ENCODE measurements at places on chromosomes 3 and 15. TPM values are rescaled to one million over a fixed set of nuclear protein-coding genes. Genes with fewer than 3 reads are reported as not detected.
A peak's percentile ranks its signal among the peaks of the same experiment; 100 is the strongest.

DNA sequence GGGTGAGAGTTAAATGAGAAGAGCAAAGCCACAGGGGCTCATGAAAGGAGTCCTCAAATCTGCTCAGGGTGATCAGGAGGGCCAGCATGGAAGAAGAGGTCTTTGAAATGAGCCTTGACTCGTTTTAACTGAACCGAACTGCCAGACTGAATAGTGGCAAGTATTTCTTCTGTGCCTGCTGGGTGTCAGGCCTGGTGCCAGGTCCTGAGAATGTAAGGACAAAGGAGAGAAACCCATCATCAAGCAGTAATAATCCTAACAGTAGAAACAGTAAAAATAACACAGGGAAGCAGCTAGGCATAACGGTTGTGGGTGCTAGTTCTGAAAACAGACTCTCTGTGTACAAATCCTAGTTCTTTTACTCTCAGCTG lies 40.4 kb upstream of the SMAD3 start:
- no peak for DNase-seq

DNA sequence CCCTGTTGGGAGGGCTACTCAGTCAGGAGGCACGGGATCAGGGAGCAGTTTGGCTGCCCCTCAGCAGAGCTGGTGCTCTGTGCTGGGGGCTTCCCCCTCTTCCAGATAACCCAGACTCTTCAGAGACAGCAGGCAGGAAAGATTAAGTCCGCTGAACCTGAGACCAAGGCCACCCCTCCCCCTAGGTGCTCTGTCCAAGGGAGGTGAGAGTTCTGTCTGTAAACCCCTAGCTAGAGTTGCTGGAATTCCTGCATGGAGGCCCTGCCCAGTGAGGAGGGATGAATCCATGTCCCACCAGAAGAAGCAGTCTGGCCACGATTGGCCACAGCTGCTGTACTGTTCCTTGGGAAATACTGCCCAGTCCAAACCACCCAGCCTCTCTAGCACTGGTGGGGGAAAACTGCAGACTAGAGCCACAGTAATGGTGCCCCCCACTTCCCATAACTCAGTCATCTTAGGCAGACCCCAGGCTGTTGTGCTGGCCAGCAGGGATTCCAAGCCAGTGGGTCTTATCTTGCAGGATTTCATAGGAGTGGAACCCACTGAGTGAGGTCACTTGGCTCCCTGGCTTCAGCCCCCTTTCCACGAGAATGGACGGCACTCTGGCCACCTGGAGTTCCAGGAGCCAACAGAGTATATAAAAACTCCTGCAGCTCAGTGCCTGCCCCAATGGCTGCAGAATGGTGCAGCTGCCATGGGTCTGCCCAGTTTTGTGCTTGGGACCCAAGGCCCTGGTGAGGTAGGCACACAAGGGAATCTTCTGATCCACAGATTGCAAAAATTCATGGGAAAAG lies 42.9 kb downstream of the NPAP1 start:
- DNase-seq = no peak

TSPAN3 gene
- 140 TPM for total RNA-seq

DNA sequence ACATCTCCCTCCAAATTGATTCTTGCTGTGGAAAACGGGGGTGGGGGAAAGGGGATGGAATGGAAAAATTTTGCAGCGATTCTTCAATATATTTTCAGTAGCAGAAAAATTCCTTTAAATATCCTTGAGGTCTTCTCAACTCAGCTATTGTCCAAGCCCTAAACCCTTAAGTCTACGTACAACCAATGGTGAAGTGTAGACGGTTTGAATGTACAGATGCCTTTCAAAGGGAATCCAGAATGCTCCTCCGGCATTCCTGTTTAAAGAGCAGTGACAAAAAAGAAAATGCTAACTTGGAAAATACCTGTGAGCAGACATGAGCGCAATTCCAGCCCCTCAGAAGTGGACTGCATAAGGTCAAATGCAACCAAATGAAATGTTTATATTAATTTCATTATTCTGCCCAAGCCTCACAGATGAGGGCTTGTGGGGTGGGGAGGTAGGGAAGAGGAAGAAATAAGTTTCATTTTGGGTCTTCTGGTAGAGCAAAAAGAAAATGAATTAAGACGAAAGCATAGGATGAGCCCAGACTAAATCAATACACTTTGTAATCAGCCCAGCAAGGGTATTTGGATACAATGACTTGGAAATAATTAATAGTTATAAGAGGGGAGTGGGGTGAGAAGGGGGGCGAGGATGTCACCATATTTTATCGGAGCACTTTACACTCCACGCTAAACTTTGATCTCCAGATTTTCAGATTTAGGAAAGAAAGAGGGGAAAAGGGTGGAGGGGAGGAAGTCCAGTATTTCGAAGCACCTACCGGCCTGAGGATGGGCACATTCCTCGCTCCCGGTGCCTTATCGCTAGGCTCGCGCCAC lies 2.7 kb downstream of the FOXP1 start:
- no peak for DNase-seq

EFHB gene
- total RNA-seq = 0.30 TPM

DNA sequence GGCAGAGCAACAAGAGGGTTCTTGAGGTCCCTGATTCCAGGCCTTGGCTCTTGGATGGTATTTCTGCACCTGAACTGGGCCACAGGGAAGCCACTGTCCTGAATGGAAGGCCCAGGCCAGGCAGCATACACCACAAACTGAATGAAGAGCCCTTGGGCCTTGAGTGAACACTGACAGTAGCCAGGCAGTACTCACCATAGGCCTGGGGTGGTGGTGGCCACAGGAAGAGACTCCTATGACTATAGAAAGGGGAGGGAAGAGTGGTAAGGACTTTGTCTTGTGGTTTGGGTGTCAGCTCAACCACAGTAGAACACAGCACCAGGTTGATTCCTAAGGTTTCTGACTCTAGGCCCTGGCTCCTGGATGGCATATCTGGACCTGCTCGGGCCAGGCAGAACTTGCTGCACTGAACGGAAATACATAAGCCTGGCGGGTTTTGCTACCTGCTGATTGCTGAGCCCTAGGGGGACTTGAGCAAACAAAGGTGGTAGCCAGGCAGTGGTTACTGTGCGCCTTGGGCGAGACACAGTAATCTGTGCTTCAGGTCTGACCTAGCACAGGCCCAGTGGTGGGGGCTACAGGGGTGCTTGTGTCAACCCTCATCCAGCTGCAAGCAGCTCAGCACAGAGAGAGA lies 241.4 kb downstream of the ISL2 start:
- no peak for DNase-seq

- no peak for DNase-seq
Observed at GRCh38 chr15:28919201-28919635, 33.4 kb downstream of the APBA2 start.

DNA sequence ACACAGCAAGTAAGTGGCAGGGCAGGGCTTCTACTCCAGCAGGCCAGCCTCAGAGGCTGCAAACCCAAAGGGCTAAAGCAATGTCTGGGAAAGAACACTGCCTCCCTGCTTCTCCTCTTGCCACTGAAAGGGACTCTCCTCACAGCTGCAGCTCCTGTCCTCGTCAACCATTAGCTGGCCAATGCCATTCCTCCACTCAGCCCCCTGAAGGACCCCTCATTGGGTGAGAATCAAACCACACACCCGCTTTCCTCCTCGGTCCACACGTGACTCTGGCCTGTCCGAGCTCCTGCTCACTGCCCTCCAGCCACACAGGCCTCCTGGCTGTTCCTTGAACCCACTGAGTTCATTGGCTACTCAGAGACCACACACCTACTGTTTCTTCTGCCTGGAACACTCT lies 253.7 kb upstream of the TLE3 start:
- no peak for DNase-seq

GRCh38 chr15:65305150-65305758 lies 777 bp downstream of the RNU5B-1 start:
- DNase-seq = no peak

- DNase-seq = no peak
Observed at GRCh38 chr3:153111016-153111415, 51.0 kb upstream of the RAP2B start.

SPATA12 gene
- 0.22 TPM for total RNA-seq

- no peak for DNase-seq
Observed at GRCh38 chr15:87142096-87142495, 1062.4 kb downstream of the AGBL1 start.

STARD5 gene
- total RNA-seq = 4.0 TPM

RBP2 gene
- not detected for total RNA-seq

RASL12 gene
- total RNA-seq = 0.25 TPM

- DNase-seq = no peak
Observed at GRCh38 chr15:68561171-68561900, 17.5 kb upstream of the CORO2B start.

DNA sequence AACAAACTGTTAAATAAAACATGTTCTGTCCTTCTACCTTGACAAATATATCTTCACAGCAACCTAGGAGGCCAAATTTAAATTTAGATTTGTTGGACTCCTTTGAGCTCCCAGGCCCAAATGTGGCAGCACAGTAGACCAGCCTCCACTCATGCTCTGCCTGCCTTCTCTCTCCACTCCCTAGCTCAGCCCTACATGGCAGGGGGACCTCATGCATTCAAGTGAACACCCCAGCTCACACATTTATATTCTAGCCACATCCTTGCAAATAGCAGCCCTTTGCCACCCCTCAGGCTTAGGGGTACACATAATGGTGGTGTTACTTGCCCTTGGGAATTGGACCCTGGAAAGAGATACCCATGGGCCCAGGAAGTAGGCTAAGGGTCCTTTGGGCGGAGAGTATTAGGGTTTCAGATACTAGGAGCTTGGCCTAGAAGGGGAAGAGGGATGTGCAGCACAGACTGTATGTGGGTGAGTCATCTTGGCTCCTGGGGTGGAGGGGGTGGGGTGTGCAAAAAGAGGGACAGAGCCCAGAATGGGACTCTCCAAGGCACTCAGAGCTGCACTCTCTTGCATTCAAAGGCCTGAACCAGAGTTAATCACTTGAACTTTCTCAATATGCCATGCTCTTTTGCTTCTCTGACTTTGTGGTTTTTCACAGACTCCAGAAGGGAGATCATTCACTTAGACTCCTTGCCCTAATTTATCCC lies 268.4 kb upstream of the ROPN1 start:
- DNase-seq = no peak

DNA sequence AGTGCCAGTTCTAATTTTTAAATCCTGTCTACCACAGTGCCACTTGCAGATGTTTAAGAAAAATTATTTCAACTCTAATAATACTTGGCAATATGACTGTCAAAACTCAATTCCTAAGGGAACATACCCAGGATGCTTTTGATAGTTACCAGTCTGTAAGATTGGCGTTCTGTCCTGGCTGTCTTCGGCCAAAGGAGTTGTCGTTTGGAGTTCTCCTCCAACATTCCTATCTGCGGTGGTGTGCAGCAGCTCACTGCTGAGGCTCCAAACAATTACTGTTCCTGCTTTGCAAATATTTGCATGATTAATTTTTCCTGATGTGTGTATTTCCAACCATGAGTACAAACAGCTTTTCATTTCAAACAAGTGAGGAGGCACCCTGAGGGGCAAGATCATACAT lies 330.8 kb upstream of the DPH6 start:
- DNase-seq = no peak

DNA sequence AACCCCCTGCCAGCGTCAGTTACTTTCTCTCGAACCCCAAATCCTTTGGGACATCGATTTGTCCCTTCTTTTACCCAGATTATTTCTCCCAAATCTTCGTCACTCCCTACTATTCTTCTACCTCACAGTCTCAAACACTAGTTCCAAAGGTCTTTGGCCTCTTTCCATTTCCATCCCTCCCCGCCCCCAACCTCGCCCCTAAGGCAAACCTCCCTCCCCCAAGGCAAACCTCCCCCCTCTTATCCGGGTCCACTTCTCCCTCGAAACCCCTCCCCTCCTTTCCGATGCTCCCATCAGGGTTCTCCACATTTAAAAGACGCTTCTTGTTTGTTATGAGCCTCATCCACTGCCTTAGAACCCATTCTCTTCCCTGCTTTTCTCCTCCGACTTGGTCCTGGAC lies 583 bp downstream of the EAF1 start:
- DNase-seq = no peak

GRCh38 chr3:120708408-120708807 lies 26.4 kb upstream of the HGD start:
- DNase-seq = no peak

GRCh38 chr3:49471856-49472495 lies 1.9 kb downstream of the DAG1 start:
- no peak for DNase-seq

DNA sequence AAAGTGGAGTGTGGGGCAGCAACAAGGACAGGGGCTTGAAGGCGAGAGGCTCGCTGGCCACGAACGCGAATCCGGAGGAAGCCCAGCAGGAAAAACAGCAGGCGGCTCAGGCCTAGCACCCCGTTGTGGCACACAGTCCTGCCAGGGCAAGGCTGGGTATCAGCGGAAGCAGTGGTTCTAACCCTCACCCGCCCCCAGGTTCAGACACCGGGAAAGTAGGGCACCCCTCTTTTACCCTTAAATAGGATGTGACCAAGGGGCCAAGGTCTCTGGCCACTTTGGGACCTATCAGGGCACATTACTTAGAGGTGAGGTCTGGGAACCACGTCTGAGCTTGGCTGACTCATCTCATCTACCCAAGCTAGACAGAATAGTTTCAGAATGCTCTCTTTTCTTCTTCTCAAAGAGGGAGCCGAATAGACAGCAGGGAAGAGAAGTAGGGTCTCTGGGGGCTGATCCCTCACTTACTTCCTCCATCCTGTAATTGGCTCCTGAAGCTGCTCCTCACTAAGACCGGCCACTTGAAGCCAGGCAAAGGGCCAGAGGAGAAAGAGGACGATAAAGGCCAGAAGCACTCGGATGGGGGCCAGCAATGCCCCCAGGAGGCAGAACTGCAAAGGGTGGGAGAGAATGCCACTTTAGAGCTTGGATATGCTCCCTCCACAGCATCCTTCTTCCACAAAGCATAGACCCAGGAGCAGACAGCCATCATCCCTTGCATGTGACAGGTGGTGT lies 1.7 kb downstream of the LPCAT4 start:
- no peak for DNase-seq

TRPM7 gene
- total RNA-seq = 26.3 TPM

DNA sequence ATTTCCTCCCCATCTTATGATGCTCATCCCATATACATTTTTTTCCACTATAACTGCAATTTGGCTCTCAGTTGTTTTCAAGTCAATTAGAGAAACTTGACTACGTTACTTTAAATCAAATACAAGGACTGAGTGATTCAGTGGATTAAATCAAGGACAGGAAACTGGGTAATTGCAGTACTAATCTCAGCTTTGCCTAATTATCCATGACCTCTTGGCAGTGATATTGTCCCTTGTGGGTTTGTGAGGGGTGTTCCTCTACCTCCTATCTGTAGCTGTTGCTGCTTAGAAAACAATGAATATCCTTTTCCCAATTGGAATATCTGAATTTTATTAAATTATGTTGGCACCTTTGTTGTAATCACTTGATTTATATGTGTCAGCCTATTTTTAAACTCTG lies 79.4 kb downstream of the ZPLD1 start:
- no peak for DNase-seq

DNA sequence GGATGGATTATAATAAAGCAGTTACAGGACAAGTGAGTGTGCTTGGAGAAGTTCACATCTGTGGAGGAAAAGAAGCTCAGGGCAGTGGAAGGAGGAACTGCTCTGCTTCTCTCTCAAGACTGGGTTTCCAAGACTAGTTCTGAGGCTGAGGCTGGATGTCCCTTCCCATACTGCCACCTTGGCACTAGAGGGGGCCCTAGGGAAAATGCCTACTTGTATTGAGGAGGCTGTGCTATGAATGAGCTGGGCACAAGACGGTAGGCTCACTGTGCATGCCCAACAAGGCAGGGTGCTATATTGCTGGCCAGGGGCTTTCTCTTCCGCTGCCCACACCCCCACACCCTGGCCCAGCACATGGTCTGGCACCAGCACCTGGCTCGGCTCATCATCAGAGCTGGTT lies 65.2 kb downstream of the SLCO2A1 start:
- peak; percentile 19 for DNase-seq

GRCh38 chr15:90414408-90415028 lies 26.5 kb downstream of the IQGAP1 start:
- no peak for DNase-seq
